ENCODE measurements at places on chromosomes 1 and 21.

DNA sequence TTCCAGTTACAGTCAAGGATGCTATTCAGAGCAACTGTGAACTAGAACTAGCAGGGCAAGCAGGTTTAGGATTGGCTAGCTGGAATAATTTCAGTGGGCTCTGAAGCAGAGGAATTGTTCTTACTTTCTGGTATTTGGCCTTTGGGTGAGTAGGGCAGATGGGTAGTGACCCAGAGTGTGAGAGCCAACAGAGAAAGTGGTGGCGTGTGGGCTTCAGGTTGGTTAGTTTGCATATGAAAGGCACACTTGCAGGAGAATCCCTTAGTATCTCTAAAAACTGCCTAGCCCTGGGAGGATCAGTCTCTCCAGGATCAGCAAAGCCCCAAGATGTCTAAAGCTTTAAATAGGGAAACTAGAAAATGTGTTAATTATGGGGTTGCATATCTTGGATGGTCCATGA lies 67.6 kb upstream of the LRRC8B start:
- no peak for DNase-seq

DNA sequence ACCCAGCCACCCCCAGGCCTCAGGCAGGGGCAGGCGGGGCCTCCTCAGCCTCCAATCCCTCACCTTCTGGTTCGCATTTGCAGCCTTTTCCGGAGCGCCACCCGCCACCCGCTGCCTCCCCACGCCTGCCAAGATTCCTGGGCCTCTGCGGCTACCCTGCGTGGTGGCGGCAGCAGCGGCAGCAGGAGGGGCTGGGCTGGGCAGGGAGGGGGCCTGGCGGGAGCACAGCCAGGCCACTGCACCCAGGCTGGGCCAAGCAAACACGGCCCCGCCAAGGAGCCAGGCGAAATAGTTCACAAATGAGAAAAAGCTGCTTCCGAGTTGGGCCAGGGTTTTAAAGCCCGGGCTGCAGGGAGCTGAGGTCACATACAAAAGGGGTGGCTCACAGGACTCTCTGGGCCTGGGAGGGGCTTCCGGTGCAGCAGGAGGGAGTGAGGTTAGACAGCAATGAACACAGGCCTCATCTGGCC lies 9.8 kb downstream of the COL8A2 start:
- no peak for DNase-seq

- DNase-seq = no peak
These were observed 18.9 kb upstream of the GPR153 start for GRCh38 chr1:6279613-6280383.

- no peak for DNase-seq
These were observed 18.8 kb downstream of the GATAD2B start for GRCh38 chr1:153903841-153904455.

DNA sequence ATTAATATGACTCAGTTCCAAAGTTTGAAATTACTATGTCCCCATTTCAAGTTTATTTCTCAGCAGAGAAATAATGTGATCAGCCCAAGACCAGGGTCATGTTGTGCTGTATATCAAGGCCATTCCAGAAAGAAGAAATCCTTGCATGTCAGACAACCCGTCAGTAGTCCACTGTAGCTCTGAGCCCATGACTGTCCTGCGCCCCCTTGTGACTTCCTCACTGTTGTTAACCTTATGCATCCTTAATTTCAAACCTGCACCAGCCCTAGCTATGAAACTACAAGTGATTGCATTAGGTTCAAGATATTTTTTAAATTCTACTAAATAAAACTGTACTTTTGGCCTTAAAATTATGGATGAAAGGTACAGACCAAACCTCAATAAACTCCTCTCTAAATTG lies 133.0 kb downstream of the LRRC7 start:
- DNase-seq = peak; percentile 40

- DNase-seq = peak; percentile 67
These were observed 25.6 kb downstream of the OR10J5 start for GRCh38 chr1:159510229-159510541.

DNA sequence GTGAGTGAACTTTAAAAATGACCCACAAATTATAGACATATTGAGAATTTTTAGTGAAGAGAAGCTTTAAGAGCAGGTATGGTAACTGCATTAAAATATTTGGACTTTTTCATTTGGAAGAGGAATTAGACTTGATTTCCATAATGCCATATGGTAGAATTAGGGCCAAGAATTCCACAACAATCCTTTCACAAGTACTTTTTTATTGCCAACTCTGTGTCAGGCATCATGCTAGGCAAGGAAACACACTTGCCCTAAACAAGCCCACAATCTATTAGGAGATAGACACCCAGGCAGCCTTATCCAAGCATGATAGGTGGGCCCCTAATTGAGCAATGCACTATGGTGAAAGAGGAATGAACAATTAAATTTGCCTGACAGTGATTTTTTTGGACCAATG lies 353.0 kb downstream of the TGFB2 start:
- no peak for DNase-seq

- no peak for DNase-seq
These were observed 160.0 kb downstream of the SEC16B start for GRCh38 chr1:177809819-177810218.

DNA sequence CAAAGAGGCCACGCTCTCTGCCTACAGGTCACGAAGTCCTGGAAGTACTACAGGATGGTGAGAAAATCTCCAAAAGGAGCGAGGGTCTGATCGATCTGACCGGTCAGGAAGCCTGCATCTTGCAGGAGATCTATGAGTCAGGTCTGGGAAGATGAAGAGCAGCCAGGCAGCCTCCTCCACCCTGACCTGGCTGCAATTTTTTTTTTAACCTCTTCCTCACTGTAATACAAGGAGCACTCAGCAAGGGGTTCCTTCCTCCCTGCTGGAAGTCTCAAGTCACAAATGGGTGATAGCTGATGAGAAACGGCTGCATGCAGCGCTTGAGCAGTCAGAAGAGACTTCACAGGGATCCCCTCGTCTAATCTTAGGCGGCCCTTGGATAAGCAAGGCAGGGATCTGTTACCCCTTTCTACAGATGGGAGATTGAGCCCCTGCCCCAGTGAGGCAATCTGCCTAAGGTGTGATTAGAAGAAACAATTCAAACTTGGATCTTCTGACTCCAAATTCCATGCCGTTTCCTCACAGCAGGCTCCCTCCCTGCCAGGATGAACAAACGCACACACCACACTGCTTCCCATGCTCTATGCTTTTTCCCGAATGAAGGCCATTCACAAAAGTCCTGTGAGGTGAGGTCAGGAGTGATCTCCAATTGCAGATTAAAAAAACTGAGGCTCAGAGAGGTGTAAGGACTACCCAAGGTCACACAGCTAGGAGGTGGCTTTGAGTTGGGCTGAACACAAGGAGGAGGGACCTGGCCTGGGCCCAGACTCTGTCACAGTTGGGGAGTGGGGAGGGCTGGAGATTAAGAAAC lies 48.3 kb downstream of the ECE1 start:
- DNase-seq = no peak

DNA sequence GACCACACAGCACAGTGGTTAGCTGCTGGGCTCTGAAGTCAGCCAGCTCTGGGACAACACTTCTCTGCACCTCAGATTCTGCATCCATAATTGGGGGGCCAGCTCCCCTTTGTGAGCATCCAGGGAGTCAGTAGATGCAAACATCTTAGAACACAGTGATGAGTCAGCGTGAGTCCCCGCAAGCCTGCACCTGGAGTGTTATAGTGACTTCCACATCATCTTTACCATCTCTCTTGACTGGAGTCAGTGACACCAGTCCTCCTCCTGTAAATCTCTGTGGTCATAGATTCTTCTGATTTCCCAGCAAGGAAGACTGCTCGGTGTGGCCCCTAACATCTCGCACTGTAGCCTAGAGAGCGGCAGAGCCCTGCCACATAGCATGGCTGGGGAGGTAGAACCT lies 13.9 kb upstream of the EDN2 start:
- DNase-seq = no peak

DNA sequence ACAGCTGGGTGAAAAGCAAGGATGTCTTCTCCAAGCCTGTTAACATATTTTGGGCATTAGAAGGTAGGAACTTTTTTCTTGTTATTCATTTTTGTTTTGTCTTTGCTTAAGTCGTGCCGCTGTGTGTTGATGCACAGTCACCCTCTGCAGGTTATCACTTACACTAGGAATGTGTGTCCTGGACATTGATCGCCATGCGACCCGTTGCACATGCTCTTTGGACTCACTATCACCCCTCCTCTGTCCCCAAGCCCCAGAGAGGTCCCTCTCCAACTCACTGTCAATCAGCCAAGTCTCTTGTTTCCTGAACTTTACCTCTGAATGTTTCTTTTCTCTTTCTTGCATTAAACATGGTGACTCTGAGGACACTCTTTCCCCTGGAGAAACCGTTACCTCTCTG lies 40.0 kb upstream of the CD101 start:
- no peak for DNase-seq

GRCh38 chr1:167483790-167484189 lies 34.5 kb downstream of the CD247 start:
- no peak for DNase-seq

- DNase-seq = no peak
These were observed 8.6 kb downstream of the LMOD1 start for GRCh38 chr1:201937624-201938213.

DNA sequence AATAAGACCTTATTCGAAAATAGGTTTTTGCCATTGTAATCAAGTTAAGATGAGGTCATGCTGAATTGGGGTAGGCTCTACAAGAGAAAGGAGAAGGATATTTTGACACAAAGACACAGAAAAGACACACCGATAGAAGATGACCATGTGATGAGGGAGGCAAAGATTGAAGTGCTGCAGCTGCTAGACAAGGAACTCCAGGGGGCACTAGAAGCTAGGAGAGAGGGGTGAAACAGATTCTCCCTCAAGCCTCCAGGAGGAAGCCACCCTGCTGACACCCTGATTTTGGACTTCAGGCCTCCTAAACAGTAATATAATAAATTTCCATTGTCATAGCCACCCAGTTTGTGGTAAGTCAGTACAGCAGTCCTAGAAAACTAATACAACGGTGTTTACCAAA lies 506.8 kb upstream of the CAMK1G start:
- DNase-seq = peak; percentile 18

GRCh38 chr1:89734442-89734841 lies 86.4 kb upstream of the LRRC8D start:
- DNase-seq = no peak

DNA sequence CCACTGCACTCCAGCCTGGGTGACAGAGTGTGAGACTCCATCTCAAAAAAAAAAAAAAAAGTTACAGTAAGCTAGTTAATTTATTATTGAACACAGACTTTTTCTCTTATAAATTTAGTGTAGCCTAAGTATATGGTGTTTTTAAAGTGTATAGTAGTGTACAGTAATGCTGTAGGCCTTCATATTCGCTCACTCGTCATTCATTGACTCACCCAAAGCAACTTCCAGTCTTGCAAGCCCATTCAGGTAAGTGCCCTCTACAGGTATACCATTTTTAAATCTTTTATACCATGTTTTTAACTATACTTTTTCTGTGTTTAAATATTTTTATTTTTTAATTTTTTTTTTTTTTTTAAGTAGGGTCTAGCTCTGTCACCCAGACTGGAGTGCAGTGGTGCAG lies 12.1 kb downstream of the POU2F1 start:
- DNase-seq = no peak

DNA sequence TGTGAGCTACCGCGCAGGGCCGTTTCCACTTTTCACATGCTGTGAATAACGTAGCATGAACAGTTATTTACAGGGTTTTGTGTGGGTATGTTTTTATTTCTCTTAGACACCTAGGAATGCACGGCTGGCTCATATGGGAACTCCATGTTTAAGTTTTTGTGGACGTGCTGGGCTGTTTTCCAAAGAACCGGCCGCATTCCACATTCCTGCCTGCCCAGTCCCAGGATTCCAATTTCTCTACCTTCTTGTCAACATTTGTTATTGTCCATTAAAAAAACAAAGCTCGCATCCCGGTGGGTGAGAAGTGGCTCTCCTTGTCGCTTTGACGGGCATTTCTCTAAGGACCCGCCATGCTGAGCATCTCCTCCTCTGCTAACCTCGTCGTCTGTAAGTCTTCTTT lies 47.1 kb upstream of the LRRC3 start:
- DNase-seq = no peak

- peak; percentile 91 for DNase-seq
These were observed 44.3 kb upstream of the IL10 start for GRCh38 chr1:206816390-206817287.

- DNase-seq = peak; percentile 30
These were observed at the start of gene SLC37A1 for GRCh38 chr21:42513151-42513984. Gene SLC37A1 (plus strand): TSS chr21:42513852. CDS start chr21:42518455, 4,603 bp downstream.

GRCh38 chr1:181260271-181260670 lies 171.8 kb downstream of the IER5 start:
- no peak for DNase-seq

GRCh38 chr1:30603081-30603858 lies 120.1 kb downstream of the MATN1 start:
- DNase-seq = no peak

GRCh38 chr1:233459968-233460367 lies 132.4 kb downstream of the MAP3K21 start:
- no peak for DNase-seq

- no peak for DNase-seq
These were observed 69.7 kb downstream of the ST6GALNAC3 start for GRCh38 chr1:76144247-76144646.

- DNase-seq = no peak
These were observed 109.8 kb downstream of the MAST2 start for GRCh38 chr1:45913183-45913683.

DNA sequence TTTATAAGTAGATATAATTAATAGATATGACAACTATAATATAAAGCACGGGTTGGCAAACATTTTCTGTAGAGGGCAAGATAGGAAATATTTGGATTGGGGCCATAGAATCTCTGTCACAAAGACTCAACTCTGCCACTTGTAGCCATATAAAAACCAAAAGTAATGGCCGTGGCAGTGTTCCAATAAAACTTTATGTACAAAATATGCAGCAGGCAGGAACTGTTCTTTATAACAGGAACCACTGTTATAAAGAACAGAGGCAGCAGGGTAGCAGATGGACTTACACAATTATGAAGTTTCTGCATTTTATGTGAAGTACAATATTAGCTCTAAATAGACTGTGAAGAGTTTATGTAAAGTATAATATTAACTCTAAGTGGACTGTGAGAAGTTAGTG lies 16.9 kb upstream of the QSOX1 start:
- DNase-seq = no peak

- no peak for DNase-seq
These were observed 599.8 kb upstream of the CXADR start for GRCh38 chr21:16913010-16913409.

- no peak for DNase-seq
These were observed 52.6 kb downstream of the LAMC1 start for GRCh38 chr1:183075861-183076260.

GRCh38 chr1:72281637-72282270 lies 585 bp downstream of the NEGR1 start:
- no peak for DNase-seq

GRCh38 chr1:66090859-66091457 lies 298.3 kb downstream of the PDE4B start:
- DNase-seq = no peak

DNA sequence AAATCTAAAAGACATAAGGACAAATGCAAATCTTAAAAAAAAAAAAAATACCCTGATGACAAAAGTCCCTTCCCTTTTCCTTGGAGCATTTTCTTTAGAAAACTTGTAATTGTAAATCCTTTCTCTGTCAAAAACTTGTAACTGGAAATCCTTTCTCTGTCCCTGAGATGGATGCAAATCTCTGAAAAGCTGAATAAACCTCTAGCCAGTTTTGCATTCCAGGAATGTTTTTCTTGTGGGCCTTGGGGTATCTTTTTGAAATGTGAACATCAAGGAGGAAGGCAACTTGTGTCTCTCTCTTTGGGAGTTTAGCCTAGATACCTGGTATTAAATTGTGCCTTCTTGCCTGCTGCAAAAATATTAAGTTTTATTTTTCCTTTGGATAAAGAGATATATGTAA lies 305.3 kb downstream of the KCNT2 start:
- DNase-seq = no peak

All from erythroblast (primary cell).